Left renal pelvis (tissue), 4 donors: ENCODE measurements at places on chromosomes 3 and 15.

GRCh38 chr15:26772154-26773066 is at the start of gene GABRB3:
GABRB3 (minus strand) TSS chr15:26773066.
- DNase-seq = no peak

- no peak for DNase-seq
Observed at GRCh38 chr3:65406470-65406869, 632.2 kb downstream of the MAGI1 start.

GRCh38 chr15:58981808-58982475 is 5.5 kb upstream of the RNF111 start:
- no peak for DNase-seq

- DNase-seq = no peak
Observed at GRCh38 chr3:178295292-178295912, 240.8 kb upstream of the KCNMB2 start.

DNA sequence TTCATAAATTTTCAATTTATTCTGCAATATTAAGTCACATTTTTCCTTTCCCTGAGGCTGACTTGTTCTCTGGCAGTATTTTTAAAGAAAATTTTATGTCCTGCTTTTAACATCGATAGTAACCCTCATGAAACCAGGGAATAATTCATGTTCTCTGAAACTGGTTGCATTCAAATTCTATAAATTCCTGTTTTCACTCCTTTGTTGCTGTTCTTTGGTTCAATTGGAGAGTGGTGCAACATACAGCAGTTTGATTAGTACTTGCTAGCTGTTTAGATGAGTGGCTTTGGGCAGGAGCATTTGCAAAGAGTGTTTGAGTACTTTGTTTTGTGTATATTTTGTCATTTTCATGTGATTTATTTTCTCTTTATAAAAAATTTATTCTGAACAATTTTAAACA is 19.2 kb downstream of the ZIC1 start:
- DNase-seq = no peak

DNA sequence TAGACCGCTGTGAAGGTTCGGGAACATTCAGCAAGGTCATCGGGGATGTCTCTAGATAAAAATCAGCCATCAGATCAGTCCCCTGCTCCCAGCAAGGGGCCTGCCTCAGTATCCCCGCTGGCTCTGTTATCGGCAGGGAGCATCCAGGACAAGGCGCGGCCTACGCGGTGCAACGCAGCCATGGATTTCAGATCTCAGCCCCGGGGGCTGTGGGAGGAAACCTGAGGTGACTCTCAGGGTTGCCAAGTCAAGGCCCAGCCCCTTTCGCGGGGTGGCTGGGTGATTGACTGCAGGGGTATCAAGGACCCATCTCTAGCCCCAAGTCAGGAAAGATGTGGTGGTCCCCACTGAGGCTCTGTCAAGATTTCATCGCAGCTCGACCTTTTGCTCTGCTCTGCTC is 23.1 kb upstream of the CD47 start:
- DNase-seq = no peak
